Foreskin keratinocyte (primary cell): ENCODE measurements at places on chromosomes 1 and 21. TPM values are rescaled to one million over a fixed set of nuclear protein-coding genes. Genes with fewer than 3 reads are reported as not detected.

GRCh38 chr1:53593758-53594380 lies 134.7 kb downstream of the DMRTB1 start:
- no peak for DNase-seq

DNA sequence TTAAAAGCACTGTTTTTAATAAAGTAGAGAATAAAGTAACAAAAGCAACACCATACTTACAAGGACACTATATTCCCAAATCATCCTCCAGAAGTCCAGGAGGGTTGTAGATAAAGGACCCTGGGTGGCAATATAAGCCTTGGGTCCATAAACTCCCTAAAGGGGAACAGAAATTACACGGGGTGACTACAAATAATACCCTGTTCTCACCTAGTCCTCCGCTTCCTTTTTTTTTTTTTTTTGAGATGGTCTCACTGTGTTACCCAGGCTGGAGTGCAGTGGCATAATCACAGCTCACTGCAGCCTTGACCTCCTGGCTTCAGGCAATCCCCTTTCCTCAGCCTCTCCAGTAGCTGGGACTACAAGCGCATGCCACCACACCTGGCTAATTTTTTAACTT lies 13.1 kb downstream of the PTPN22 start:
- no peak for DNase-seq

The ERVH48-1 gene
- total RNA-seq = not detected in 2 replicates

The SAMD13 gene
- total RNA-seq = 0.46 and 1.1 TPM in 2 replicates
